Activated CD4-positive, alpha-beta memory T cell treated with anti-CD3 and anti-CD28 coated beads, Interleukin-2, amount 10 ng/mL, durations not matched to agents 7 days and 5 days (primary cell): ENCODE measurements at places on chromosomes 7 and 10. TPM values are rescaled to one million over a fixed set of nuclear protein-coding genes. Genes with fewer than 3 reads are reported as not detected.

DNA sequence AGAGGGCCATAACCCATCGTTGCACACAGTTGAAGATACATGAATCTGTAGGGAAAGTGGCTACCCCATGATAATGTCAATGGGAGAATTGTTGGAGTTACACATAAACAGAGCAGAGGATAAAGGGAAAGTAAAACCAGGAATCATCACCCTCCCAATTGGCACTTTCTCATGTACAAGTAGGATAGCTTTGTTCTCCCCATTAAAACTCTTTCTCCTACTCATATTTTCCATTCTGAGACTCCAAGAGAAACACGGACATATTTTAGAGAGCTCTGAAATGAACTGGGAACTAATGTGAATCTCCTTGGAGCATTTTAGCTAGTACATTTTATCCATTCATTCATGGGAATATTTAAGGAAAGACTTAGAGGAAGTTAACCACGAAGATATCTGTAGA is 17.2 kb upstream of the LRRC17 start:
- H3K4me1 ChIP-seq, result no peaks in the 10 kb centered on the region
- DNase-seq, result no peak
- no peaks in the 10 kb centered on the region for H3K36me3 ChIP-seq
- no peak overlapping the region for H3K4me3 ChIP-seq

GRCh38 chr10:52768001-52768532 is 4.5 kb downstream of the MBL2 start:
- no peak overlapping the region for H3K27ac ChIP-seq

DNA sequence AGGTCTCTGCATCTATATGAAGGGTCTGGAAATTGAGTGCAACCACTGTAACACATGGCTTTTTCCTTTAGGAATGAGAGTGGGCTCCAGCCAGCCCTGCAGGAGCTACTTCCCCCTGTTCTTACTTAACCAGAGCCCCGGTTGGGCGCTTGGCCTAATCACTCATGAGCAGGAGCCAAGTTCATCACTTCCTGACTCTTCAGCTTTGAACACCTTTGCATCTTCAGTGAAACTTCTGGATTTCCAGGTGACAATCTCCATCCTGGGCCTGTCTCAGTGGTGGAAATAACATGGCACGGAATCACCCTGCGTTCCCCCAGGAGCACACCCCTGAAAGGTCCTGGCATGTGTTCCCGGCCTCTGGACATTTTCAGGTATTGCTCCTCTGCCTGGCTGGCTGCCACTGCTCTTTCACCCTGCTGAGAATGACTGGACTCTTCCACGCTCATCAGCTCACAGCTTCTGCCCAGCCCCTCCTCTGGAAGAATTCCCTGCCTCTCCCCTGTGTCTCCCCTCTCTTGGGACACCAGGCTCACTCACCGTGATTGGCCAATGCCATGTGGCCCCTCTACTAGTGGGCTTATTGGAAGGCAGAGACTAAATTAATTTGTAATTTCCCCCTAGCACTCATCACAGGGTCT is 229.1 kb upstream of the GRB10 start:
- no peaks in the 10 kb centered on the region for H3K4me1 ChIP-seq
- DNase-seq, result no peak
- H3K4me3 ChIP-seq, result no peak overlapping the region
- H3K27me3 ChIP-seq, result no peaks in the 10 kb centered on the region
- no peak overlapping the region for H3K27ac ChIP-seq

DNA sequence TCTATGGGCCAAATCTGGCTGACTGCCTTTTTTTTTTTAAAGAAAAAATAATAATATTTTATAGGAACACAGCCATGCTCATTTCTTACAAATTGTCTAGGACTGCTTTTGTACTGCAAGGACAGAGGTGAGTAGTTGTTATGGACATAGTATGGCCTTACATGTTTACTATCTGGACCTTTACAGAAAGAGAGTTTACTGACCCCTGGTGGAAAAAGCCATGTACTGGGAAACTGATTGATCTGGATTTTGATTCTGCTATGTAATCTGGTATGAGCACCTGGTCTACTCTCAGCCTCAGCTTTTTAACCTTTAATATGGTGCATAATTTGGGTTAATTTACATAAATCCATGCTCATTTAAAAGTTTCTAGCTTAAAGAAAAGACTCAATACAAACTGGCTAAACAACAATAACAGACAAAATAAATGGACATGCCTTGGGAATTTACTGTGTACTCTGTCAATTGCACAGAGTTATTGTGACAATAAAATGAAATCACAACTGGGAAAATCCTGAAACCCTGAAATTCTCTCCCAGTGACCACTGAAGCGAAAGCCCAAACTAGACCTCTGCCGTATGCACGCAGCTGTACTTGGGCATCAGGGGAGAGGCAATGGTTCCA is 260.7 kb downstream of the BMPER start:
- H3K4me3 ChIP-seq, result no peak overlapping the region
- H3K36me3 ChIP-seq, result no peaks in the 10 kb centered on the region
- no peaks in the 10 kb centered on the region for H3K4me1 ChIP-seq
- H3K27ac ChIP-seq, result no peak overlapping the region

Gene CTAGE8
- total RNA-seq, result 1.4 TPM

- DNase-seq, result no peak
- no peaks in the 10 kb centered on the region for H3K36me3 ChIP-seq
- peaks cover 4% of the 10 kb centered on the region for H3K4me1 ChIP-seq
- H3K27ac ChIP-seq, result no peak overlapping the region
- H3K4me3 ChIP-seq, result no peak overlapping the region
- peaks cover 18% of the 10 kb centered on the region for H3K27me3 ChIP-seq
Measured at GRCh38 chr7:156475666-156476065, 164.9 kb upstream of the RNF32 start.

DNA sequence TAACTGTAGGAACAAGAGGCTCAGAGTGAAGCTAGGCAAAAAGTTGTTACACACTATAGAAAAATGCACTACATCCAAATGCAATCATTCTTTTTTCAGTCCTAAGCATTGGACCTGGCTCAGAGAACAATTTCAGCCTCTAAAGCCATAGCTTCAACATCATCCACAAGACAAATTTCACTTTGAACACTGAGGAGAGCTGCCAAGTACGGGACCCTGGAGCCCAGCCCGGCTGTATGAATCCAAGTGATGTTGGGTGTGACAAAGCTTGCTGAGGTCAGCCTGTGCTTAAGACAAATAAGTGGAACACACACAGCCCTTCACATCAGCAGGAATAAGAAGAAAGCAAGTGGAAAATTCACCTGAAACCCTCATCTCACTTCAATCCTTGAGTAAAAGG is 233.1 kb upstream of the PFKP start:
- DNase-seq, result no peak
- H3K27me3 ChIP-seq, result peaks cover 2% of the 10 kb centered on the region
- no peak overlapping the region for H3K4me3 ChIP-seq

DNA sequence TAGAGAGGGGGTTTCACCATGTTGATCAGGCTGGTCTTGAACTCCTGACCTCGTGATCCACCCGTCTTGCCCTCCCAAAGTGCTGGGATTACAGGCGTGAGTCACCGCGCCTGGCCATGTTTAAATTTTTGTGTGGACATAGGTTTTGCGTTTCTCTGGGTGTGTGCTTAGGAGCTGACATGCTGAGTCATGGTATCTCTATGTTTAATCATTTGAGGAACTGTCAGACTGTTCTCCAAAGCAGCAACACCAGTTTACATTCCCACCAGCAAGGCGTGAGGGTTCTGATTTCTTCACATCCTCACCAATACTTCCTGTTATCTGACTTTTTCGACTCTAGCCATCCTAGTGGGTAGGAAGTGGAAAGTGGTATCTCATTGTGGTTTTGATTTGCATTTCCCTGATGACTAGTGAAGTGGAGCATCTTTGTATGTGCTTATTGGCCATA is 153.7 kb downstream of the DNAJB6 start:
- H3K36me3 ChIP-seq, result peaks cover 28% of the 10 kb centered on the region
- peak; percentile 73 for DNase-seq
- H3K4me3 ChIP-seq, result peak overlapping the region; percentile 22
- H3K27me3 ChIP-seq, result peaks cover 38% of the 10 kb centered on the region
- peaks cover 59% of the 10 kb centered on the region for H3K4me1 ChIP-seq

DNA sequence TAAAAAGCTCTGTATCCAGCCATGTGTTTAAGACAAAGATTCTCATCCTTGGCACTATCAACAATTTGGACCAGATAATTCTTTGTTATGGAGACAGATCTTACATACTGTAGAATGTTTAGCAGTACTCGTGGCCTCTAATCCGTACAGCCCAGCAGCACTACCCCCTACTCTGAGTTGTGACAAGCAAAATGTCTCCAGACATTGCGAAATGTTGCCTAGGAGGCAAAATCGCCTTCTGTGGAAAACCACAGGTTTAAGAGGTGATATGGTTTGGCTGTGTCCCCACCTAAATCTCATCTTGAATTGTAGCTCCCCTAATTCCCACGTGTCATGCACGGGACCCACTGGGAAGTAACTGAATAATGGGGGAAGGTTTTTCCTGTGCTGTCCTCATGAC is 186.7 kb downstream of the CHCHD3 start:
- H3K4me3 ChIP-seq, result no peak overlapping the region
- no peak for DNase-seq
- H3K4me1 ChIP-seq, result no peaks in the 10 kb centered on the region
- peaks cover 13% of the 10 kb centered on the region for H3K36me3 ChIP-seq

DNA sequence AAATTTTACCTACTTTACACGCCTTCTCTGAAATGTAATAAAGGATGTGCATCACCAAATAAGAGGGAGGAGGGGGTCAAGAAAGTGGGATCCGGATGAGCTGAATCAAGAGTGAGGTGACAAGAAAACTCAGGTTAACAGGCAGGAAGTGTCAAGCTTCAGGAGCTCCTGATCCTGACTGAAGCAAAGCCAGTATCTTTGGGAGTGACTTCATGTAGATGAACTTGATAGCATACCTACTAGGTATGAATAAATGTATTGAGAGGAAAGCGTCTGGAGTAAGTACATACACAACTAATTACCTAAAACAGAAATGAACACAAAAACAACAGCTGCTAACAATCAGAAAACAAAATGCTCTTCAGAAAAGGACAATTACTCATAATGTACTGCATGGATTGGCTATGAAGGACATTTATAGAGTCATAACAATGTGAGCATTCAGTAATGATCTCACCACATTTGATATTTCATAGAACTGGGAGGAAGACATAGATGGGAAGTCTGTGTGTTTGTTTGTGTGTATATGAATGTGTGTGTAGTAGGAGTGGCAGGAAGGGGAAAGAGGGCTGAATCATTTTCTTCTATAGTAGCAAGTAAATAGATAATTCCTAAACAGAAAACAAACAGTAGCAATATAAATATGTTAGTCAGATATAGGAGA is 29.4 kb downstream of the PRKG1 start:
- no peaks in the 10 kb centered on the region for H3K27me3 ChIP-seq
- no peak overlapping the region for H3K4me3 ChIP-seq
- no peaks in the 10 kb centered on the region for H3K4me1 ChIP-seq
- no peak overlapping the region for H3K27ac ChIP-seq

DNA sequence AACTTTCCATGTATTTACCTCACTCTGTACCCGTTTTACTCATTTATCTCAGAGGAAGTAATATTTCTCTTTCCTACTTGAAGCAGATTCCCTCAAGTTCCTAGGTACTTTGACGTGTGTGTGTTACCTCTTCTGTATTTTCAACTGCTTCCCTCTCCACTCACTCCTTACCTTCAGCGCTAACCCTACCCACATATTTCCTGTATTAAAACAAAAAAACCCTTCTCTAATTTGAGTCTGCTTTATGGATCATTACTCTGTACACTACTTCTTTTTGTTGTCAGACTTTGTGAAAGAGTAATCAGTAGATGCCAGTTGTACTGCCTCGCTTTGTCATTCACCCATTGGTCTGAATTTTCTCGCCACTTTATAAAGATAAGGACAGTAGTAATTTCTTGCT is 74.0 kb downstream of the CDK13 start:
- H3K36me3 ChIP-seq, result peaks cover 20% of the 10 kb centered on the region

DNA sequence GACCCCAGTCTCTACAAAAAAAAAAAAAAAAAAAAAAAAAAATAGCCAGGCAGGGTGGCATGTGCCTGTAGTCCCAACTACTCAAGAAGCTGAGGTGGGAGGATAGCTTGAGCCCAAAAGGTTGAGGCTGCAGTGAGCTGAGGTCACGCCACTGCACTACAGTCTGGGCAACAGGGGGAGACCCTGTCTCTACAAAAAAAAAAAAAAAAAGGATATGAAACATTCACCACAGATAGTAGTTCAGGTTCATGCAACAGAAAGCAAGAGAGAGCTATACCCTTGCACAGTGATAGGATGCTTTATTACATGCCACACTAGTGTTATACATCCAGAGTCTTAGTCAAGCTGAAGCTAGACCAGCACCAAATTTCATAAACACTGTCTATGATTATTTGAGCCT is 148.4 kb upstream of the KAT6B start:
- no peak overlapping the region for H3K4me3 ChIP-seq
- H3K27ac ChIP-seq, result no peak overlapping the region
- no peak for DNase-seq
- H3K4me1 ChIP-seq, result peaks cover 4% of the 10 kb centered on the region

DNA sequence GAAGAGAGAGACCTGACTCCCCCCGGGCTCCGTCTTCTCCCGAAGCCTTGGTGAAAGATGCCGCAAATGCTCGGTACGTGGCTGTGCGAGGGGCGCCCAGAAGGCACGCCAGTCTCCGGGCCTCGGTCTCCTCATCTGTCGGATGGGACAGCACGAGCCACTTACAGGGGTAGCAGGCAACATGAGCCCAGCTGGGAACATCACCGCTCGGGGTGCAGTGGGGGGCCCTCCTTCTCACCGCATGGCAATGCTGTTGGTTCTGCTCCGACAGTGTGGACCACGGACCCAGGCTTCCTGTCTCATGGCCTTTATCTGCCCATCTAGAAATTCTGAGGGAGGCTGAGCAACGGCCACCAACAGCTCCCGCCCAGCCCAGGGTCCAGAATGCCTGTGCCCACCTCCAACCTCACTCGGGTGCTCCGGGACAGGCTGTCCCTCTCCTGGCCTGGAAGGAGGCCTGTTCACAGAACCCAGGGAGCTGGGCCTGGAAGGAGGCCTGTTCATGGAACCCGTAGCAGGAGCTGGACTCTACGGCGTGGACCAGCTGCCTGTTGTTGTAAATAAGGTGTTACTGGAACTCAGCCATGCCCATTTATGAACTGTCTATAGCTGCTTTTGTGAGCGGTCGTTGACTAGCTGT is 15.8 kb downstream of the ADAP1 start:
- H3K4me3 ChIP-seq, result no peak overlapping the region
- DNase-seq, result no peak

DNA sequence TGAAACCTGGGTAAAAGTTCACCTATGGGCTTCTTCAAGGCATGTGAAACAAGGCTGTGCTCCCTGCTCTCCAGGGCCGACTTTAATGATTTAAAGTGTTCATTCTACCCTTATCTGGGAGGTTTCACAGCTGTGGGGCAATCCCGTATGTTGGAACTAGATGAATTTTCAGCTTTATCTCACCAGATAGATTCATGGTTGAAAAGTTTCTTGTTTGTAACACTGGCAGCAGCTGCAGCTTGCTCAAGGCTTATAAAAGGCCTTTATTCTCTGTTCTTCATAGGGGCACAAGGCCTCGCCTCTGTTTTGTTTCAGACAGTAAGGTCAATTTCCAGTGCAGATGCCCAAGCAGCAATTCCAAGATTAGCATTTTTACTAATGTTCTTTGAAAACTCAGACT is 70.4 kb upstream of the DNAJB12 start:
- no peaks in the 10 kb centered on the region for H3K27me3 ChIP-seq
- H3K36me3 ChIP-seq, result peaks cover 20% of the 10 kb centered on the region
- H3K27ac ChIP-seq, result no peak overlapping the region
- no peak overlapping the region for H3K4me3 ChIP-seq

GRCh38 chr7:7183061-7183837 is 905 bp downstream of the C1GALT1 start:
- no peaks in the 10 kb centered on the region for H3K27me3 ChIP-seq
- H3K4me3 ChIP-seq, result peak overlapping the region; percentile 93
- peaks cover 25% of the 10 kb centered on the region for H3K4me1 ChIP-seq
- peak overlapping the region; percentile 86 for H3K27ac ChIP-seq
- peak; percentile 56 for DNase-seq

- H3K27ac ChIP-seq, result no peak overlapping the region
- no peak for DNase-seq
- no peaks in the 10 kb centered on the region for H3K36me3 ChIP-seq
- H3K4me3 ChIP-seq, result no peak overlapping the region
Measured at GRCh38 chr10:18140957-18141845, 977 bp downstream of the CACNB2 start.
